ENCODE measurements at places on chromosomes 4 and X.

DNA sequence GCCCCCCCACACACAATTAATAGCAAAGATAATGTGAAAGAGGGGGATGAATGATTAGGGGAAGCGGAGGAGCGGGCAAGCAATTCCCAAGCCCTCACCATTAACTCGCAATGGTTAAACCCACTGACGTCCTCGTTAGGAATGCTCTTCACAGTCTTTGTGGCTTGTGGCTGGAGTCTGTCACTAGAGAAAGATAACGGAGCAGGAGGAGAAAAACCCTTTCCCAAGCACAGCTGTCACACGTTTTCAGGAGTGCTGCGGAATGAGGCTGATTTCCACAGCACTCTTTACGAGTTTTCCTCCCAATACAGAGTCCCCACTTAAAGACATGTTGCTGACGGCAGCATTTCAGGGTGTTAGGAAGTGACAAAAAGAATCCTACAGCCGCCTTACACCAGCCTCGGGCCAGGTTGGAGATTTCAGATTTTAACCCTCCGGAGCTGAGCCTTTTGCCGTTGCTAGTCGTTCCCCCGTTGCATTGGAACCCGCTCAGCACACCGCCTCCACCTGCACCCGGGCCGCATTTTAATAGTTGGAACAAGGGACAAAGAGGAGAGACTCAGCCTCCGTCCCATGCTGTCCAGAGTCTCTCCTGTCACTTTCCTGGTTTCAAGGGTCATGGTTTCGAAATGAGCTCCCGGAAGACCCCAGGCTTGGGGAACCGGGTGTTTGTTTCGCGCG, 92.2 kb downstream of the GEMIN8 start:
- DNase-seq: peak; percentile 5

DNA sequence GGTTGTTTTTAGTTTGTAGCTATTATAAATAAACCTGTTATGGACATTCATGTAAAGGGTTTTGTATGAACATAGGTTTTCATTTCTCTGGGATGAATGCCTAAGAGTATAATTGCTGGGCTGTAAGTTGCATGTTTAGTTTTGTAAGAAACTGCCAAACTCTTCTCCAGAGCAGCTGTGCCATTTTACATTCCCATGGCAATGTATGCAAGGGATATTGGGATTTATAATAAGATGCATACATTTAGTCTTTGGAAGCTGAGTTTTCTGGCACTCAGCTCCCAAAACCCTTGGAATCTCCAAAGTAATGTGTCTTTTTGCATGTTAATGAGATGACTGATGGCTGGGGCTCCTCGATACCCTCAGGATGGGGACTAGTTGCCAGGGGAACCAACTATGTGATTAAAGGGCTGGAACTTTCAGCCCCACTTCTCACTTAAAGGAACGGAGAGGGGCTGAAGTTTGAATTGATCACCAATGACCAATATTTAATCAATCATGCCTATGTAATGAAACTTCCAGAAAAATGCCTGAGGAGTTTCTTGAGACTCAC, 44.0 kb downstream of the SERTM2 start:
- DNase-seq: no peak

GRCh38 chr4:124938836-124939235, 226.3 kb upstream of the ANKRD50 start:
- no peak for DNase-seq

GRCh38 chr4:25862411-25863346, at the start of gene SEL1L3:
TSS of gene SEL1L3 (minus strand) at chr4:25862988. CDS start at chr4:25862836, 152 bp downstream.
- peak; percentile 38 for DNase-seq

- DNase-seq: no peak
Observed at GRCh38 chr4:81257021-81257420, 42.0 kb upstream of the PRKG2 start.

DNA sequence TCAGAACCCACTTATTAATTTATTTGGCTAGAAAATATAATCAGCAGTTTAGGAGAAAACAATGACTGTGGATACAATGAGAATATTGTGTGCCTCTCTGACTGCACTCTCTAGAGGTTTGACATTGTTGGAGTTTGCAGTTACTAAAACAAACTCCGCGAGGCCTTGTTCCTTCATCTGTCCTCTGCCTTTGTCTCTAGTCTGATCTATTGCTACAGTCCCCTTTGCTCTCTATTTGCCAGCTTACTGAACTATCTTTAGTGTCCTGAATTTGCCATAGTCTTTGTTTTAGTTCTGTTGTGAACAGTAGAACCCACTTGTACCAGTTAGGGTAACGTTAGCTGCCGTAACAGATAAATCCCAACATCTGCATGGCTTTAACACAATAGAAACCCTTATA, 81.4 kb upstream of the RPS6KA3 start:
- DNase-seq: no peak

DNA sequence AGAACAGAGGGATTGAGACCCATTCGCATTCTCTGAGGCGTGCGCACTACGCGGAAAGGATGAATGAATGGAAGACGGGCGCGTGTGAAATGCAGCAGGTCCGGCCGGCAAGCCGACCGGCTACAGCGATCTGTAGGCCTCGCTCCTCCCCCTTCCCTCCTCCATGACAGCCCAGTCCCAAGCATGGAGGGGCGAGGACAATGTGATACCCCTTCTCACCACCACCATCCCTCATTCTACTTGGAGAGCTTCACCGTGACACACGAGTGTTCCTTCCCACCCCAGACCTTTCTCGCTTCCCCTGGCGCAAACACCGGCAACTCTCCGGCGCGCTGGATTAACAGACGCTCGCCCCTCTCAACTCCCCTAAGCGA, 815 bp downstream of the EIF4E start:
- peak; percentile 73 for DNase-seq

DNA sequence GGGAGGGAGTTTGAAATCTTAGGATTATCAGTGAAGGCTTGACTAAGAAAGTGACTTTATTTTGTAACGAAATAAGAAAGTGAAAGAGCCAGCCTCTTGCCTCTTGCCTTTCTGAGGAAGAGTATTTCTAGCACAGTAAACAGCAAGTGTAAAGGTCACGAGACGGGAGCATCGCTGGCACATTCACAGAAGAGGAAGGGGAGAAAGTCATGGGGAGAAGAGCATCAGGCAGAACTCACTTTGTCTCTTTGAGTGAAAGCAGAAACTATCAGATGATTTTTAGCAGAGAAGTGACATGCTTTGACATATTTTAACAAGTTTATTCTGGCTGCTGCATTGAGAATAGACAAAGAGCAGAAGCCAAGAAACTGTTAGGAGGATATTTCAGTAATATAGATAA, 313.8 kb downstream of the CAMK2D start:
- no peak for DNase-seq
